ENCODE measurements at places on chromosomes 13 and 19.

DNA sequence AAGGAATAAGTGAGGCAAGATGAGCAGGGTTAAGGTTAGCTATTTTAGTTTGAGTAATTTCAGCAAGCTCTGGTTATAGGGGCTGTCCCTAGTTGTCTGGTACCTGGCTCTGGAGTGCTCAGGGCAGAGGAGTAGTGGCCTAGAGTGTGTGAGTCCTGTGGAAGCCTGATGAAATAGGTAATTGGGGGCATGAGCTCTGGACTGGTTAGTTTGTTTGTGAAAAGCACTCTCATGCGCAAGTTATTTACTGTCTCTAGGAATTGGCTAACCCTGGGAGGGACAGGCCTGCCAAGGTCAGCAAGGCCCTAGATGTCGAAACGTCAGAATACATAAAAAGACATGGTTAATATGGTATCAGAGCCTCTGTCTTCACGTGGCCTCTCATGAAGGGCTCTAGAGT lies 900.1 kb downstream of the PCDH17 start:
- DNase-seq = no peak

GRCh38 chr19:39436350-39436716 lies 584 bp upstream of the RPS16 start:
- DNase-seq = no peak

DNA sequence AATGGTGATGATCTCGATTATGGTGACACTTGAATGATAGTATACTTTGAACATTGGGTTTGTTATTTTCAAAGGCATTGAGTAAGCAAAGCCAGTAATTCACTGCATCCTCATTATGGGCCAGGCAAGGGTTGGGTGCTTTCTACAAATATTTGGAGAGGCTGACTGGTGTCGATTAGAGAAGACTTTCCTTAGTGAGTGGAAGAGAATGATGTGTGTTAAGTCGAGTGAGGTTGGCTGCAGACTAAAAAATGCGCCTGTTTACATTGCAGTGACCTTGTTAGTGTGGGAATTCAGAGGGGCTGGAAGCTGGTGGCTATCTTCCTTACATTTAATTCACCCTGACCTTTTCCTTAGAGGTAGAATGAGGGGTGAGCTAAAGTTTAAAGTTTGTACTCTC lies 22.4 kb upstream of the RNF113B start:
- DNase-seq = no peak

DNA sequence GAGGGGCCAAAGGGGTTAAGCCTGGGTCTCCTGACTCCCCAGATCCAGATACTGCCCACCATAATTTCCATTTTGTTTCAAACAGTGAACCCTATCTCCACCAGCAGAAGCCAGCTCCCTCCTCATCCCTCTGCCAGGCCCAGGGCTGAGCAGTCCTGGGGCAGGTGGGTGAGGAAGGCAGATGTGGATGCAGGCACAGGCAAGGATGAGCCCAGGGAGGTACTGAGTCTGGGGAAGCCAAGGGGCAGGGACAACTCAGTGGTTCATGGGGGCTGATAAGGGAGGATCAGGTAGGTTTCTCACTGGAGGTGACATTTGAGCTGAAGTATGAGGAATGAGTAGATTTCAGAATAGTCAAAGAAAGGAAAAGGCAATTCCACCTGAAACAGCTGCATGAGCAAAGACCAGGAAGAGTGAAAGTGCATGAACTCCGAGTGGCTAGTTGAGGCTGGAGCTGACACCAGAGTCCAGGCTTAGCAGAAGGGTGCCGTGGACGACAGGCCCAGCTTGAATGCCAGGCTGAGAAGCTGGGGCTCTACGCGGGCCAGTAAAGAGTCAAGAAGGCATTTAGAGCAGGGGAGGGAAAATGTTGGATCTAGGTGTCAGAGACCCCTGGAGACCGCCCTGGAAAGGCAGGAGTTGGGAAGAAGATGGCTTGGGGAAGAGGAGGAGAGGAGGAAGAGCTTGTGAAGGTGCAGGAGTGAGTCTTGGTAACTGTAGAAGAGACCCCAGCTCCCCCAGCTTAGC lies 10.3 kb downstream of the CIC start:
- DNase-seq = no peak

- DNase-seq = peak; percentile 22
These were observed 133.7 kb downstream of the RAP2A start for GRCh38 chr13:97567510-97568243.

DNA sequence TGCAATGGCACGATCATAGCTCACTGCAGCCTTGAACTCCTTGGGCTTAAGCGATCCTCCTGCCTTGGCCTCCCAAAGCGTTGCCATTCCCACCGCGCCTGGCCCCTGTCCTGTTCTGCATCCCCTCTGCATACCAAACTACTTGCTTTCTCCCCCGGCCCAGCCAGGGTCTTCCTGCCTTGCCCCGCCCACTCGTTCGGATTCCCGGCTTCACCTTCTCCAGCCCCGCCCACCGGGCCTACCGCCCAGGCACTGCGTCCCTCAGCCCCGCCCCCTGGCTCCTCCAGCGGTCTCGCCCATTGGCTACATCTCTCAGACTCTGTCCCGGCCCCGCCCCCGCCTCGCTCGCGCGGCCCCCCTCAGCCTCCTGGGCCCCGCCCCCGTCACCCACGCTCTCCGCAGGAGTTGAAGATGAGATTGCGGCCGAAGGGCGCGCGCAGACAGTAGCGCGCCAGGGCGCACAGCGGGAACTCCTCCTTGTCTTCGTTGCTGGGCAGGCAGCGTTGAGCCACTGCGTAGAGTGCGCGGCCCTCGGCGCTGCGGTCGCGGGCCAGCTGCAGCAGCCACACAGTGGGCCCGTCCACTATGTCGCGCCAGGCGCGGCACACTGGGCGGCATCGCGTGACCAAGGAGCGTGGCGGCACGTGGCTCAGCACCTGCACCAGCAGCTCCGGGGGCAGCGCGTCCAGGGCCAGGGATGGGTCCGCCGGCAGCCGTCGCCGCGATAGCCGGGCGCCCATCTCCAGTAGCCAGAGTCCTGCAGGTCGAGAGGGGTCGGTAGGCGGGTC lies 19.0 kb downstream of the MRPS12 start:
- DNase-seq = no peak

Measured in HS-5 (cell line).